RWPE1 (cell line): ENCODE measurements at places on chromosomes 12 and 14.

DNA sequence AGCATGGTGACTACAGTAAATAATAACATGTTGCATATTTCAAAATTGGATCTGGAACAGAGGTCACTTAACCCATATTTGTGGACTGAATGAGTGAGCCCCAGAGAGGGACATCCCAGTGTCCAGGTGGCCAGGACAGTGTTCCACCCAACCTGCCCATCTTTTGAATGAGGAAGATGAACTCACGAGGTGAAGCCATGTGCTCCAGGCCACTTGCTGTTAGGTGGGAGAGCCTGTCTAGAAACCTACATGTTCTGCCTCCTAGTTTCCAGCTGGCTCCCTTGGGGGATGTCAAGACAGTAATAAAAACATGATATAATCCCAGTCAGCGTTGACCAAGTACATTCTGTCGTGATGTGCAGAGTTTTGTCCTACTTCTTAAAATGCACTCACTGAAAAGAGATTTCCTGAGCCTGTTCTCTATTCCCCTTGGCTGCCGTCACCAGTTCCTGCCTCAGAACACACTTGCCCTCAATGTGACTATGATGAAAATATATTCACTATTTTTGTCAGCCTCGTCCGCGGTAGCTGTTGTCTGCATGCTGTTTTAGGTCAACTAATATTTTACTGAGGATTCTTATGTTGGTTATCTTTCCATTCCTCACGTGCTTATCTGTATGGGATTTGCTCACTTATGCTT, 25.7 kb downstream of the TSPAN9 start:
- DNase-seq = no peak

- peak; percentile 8 for DNase-seq
These were observed 32.6 kb upstream of the ANO6 start for GRCh38 chr12:45183246-45183645.

DNA sequence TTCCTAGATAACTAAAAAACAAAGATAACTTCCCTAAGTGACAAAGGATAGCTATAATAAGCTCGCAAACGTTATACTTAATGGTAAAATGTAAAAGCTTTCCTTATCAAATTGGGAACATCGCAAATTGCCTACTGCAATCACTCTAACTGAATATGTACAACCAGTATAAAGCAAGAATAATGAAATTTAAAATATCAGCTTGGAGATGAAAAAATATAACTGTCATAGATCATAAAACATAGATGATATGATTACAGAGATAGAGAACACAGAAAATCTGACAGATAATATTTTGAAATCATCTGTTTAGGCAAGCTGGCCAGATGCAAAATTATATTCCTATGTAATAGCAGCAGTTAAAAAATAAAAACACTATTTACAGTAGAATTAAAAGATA, 64.0 kb downstream of the BCAT1 start:
- no peak for DNase-seq

GRCh38 chr14:46686652-46687051, 35.1 kb upstream of the RPL10L start:
- DNase-seq = no peak

- DNase-seq = no peak
These were observed 170.2 kb upstream of the PRICKLE1 start for GRCh38 chr12:42759622-42760273.

DNA sequence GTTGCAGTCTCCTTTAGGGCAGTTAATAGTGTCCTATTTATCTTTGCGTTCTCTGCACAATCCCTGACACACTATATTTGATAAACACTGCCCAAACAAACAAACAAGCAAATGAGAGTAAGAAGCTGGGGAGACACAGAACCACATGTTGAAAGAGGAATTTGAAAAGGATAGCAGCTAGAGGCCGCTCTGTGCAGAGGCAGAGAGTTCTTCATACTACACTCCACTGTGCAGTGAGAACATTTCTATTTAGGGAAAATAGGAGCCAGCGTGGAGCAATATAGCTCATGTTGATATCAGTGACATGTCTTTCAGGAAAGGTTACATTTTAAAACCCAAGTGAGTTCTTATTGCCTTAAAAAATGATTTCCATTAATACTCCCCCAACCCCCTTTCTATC, 140.3 kb upstream of the SEL1L start:
- no peak for DNase-seq

- DNase-seq = no peak
These were observed 45.2 kb downstream of the RDH12 start for GRCh38 chr14:67746927-67747326.

- no peak for DNase-seq
These were observed 15.2 kb downstream of the DCAF4 start for GRCh38 chr14:72941286-72941985.

DNA sequence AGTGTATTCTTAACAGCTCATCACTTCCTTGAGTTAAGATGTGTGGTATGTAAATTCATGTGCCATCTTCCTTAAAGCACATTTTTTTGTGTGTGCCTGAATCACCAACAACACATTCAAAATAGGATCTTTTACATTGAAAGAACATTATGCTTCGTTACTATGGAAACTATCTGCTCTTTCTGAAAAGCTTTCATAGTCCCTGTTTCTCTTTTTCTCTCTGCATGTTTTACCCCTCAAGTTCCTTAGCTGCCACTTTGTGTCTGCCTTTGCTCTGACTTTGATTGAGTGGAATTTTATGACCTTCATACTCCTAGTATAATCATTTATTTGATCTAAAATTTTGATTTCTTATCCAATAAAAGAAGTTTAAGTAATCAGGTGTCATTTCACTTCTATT, 880.3 kb upstream of the FOXG1 start:
- no peak for DNase-seq
